ENCODE measurements at places on chromosomes 12 and 14. TPM values are rescaled to one million over a fixed set of nuclear protein-coding genes. Genes with fewer than 3 reads are reported as not detected.

- no peaks in the 10 kb centered on the region for H3K27me3 ChIP-seq
- no peak overlapping the region for H3K4me3 ChIP-seq
- no peaks in the 10 kb centered on the region for H3K36me3 ChIP-seq
- H3K4me1 ChIP-seq, result peaks cover 15% of the 10 kb centered on the region
- no peak for DNase-seq
These were observed 80.2 kb downstream of the PELI2 start for GRCh38 chr14:56198438-56198837.

The ZFHX2 gene
- 0.15 TPM for total RNA-seq

GRCh38 chr12:106342397-106343213, 14.9 kb upstream of the POLR3B start:
- no peaks in the 10 kb centered on the region for H3K4me1 ChIP-seq
- H3K27ac ChIP-seq, result no peak overlapping the region
- H3K4me3 ChIP-seq, result no peak overlapping the region
- DNase-seq, result no peak
- H3K36me3 ChIP-seq, result peaks cover 67% of the 10 kb centered on the region
- no peaks in the 10 kb centered on the region for H3K27me3 ChIP-seq

GRCh38 chr14:85538636-85539035, 8.7 kb downstream of the FLRT2 start:
- H3K27ac ChIP-seq, result no peak overlapping the region
- DNase-seq, result no peak
- H3K36me3 ChIP-seq, result no peaks in the 10 kb centered on the region
- H3K4me3 ChIP-seq, result no peak overlapping the region
- peaks cover 12% of the 10 kb centered on the region for H3K27me3 ChIP-seq

DNA sequence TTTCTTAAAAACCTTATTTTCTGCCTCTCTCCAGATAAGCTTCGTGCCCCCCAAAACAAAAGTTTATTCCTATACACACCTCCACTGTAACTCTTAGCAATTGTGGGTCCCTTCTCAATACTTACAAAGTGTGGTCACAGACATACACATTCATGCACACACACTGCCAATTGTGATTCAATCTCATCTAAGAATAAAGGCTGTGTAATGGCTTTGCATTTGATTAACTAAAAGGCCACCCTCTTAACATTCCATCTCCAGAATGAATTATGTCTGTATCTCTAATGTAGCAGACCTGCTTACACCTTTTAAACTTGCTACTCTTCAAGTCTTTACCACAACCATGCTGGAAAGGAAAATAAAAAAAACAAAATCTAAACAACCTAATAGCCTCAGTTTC, 49.5 kb downstream of the MYF5 start:
- no peak overlapping the region for H3K4me3 ChIP-seq
- DNase-seq, result no peak
- no peaks in the 10 kb centered on the region for H3K36me3 ChIP-seq
- no peaks in the 10 kb centered on the region for H3K27me3 ChIP-seq
- no peaks in the 10 kb centered on the region for H3K4me1 ChIP-seq

The IKZF4 gene
- 6.1 TPM for total RNA-seq

DNA sequence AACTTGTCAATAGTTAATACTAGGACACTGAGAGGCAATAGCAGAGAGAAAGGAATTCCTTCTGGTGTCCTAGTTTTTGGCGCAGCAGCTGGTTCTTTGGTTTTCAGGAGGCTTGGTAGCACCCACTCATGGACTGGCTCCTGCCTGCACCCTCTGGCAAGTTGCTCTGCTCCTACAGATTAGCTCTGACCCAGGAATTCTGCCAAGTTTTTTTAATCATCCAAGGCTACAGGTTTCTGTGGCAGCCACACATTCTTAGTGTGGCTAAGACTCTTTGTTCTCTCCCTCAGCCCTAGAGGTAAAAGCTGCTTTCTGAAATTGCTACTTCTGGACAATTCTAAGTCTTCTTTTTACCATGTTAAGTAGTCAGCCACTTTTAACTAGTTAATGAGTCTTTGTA, 72.0 kb upstream of the FKBP4 start:
- H3K27ac ChIP-seq, result no peak overlapping the region
- no peaks in the 10 kb centered on the region for H3K36me3 ChIP-seq
- no peaks in the 10 kb centered on the region for H3K27me3 ChIP-seq
- H3K4me1 ChIP-seq, result no peaks in the 10 kb centered on the region

DNA sequence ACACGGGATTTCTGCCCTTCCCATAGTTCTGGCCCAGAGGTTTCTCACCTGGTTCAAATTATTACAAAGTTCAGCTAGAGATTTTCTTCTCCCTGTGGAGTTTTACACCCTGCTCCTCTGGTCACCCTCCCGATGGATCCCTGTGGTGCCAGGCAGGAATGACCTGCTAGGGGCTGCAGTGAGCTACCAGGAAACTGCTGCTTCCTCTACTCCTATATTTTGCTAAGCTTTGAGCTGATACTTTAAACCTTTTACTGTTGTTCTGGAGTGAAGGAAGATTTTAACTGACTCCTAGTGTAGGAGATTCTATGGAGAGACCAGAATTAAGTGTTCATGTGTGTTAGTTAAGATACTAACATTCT, 30.4 kb upstream of the LRIG3 start:
- no peaks in the 10 kb centered on the region for H3K36me3 ChIP-seq
- no peak for DNase-seq
- H3K27ac ChIP-seq, result no peak overlapping the region
- H3K27me3 ChIP-seq, result peaks cover 2% of the 10 kb centered on the region
- H3K4me3 ChIP-seq, result no peak overlapping the region
- no peaks in the 10 kb centered on the region for H3K4me1 ChIP-seq

- no peak for DNase-seq
- H3K4me1 ChIP-seq, result no peaks in the 10 kb centered on the region
- H3K4me3 ChIP-seq, result no peak overlapping the region
- H3K27me3 ChIP-seq, result no peaks in the 10 kb centered on the region
- H3K36me3 ChIP-seq, result no peaks in the 10 kb centered on the region
- no peak overlapping the region for H3K27ac ChIP-seq
These were observed 57.7 kb downstream of the HMGA2 start for GRCh38 chr12:65881965-65882413.

- no peaks in the 10 kb centered on the region for H3K27me3 ChIP-seq
- no peaks in the 10 kb centered on the region for H3K4me1 ChIP-seq
- H3K4me3 ChIP-seq, result no peak overlapping the region
- no peaks in the 10 kb centered on the region for H3K36me3 ChIP-seq
- no peak overlapping the region for H3K27ac ChIP-seq
These were observed 72.6 kb downstream of the LRP6 start for GRCh38 chr12:12194206-12194605.

The PARPBP gene
- total RNA-seq, result 1.7 TPM

DNA sequence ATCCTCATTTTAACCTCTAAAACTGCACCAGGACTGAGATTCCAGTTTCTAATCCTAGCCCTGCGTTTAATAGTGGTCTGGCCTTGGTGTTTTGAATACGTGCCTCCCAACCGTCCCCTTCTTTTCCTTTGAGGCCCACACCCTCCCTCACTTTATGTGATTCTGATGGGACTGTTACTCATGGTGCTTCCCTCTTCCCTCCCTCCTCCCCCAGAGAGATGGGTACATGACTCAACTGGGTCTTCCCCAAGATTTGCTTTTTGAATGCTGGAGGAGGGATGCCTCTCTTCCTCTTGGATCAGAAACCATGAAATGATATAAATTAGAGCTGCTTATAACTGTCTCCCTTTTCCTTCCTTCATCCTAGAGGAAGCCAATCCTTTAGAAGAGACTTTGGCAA, 8.2 kb upstream of the PPP2R5E start:
- H3K4me1 ChIP-seq, result no peaks in the 10 kb centered on the region
- H3K36me3 ChIP-seq, result no peaks in the 10 kb centered on the region
- no peak for DNase-seq
- H3K27ac ChIP-seq, result no peak overlapping the region
- H3K27me3 ChIP-seq, result no peaks in the 10 kb centered on the region
- H3K4me3 ChIP-seq, result no peak overlapping the region

DNA sequence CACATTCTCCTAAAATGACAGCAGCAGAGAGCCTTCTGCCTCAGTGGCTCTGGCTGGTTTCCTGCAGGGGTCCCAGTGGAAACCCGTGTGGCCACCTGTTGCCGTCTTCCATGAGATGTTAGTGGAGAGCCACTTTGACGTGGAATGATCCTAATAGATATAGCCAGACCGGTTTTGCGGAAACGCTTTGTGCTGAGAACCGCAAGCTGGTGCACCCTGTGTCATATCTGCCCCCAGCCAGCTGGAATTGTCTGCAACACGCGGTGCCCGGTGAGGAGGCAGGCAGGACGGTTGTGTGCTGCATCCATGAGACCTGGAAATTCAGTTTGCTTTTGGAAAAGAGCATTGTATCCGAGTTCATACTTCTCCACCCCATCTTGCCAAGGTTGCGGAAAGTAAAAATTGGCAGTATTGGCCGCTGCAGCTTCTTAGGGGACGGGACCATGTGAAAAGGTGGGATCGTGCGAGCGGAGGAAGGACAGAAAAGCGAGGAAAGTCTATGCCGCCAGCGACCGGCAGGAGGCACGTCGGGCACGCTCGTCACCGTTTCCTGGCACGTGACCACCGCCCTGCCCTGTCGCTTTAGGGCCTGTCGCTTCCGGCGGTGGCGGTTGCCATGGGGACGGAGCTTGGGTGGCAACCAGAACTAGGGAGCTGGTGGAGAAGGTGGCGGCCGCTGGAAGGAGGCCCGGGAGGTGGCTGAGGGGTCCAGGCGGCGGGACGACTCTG, at the start of gene CFAP251:
TSS of gene CFAP251 (plus strand) at position 643 of the 729 bp plus-strand sequence. CDS start 2,714 bp downstream, outside the sequence.
- peaks cover 5% of the 10 kb centered on the region for H3K36me3 ChIP-seq
- H3K27me3 ChIP-seq, result no peaks in the 10 kb centered on the region
- H3K4me3 ChIP-seq, result peak within 1 kb of the TSS; percentile 1
- peaks cover 2% of the 10 kb centered on the region for H3K4me1 ChIP-seq
- peak; percentile 85 for DNase-seq

GRCh38 chr14:106094654-106095189, 568.3 kb downstream of the TMEM121 start:
- H3K4me3 ChIP-seq, result no peak overlapping the region
- H3K4me1 ChIP-seq, result no peaks in the 10 kb centered on the region
- H3K27ac ChIP-seq, result no peak overlapping the region
- H3K36me3 ChIP-seq, result no peaks in the 10 kb centered on the region

- no peak for DNase-seq
- no peak overlapping the region for H3K27ac ChIP-seq
- H3K4me1 ChIP-seq, result no peaks in the 10 kb centered on the region
- H3K4me3 ChIP-seq, result no peak overlapping the region
These were observed 150.8 kb upstream of the FSCB start for GRCh38 chr14:44657696-44658388.

DNA sequence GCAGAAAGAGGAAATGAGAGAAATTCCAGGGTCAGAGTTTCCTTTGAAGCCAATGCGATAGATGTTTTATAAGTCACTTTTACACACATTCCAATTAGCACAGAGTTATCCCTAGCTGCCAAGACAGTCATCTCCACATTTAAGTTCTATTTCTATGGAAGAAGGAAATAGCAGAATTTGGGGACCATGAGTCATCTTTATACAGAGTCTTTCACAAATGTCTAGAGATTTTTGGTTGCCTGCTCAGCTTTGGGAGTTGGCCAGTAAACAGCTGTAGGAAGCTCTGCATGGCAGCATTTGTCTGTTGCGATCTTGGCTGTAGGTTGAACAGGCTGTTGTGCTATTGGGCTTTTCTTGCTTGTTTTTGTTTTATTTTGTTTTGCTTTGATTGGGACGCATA, 884.3 kb downstream of the GALC start:
- H3K4me1 ChIP-seq, result no peaks in the 10 kb centered on the region
- no peak for DNase-seq
- H3K4me3 ChIP-seq, result no peak overlapping the region
- H3K36me3 ChIP-seq, result no peaks in the 10 kb centered on the region
- H3K27me3 ChIP-seq, result no peaks in the 10 kb centered on the region
- no peak overlapping the region for H3K27ac ChIP-seq

DNA sequence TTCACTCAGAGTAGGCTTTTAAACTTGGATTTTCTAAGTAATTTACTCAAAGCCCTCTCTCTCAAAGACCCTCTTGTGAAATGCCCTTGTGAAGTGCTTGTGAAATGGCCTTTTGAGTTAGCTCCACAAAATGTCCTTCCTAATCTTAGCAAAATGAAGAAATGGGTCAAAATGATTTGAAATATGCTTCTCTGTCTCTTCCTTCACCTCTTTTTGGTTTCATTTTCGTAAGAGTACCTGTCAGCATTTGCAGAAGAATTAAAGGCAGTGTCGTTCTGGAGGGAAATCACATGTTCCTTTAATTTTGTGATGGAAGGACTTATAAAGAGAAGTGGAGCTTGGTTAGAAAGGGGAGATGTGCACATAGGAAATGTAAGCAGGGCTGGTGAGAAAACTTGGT, 93.7 kb downstream of the HMGA2 start:
- no peaks in the 10 kb centered on the region for H3K36me3 ChIP-seq
- H3K27me3 ChIP-seq, result no peaks in the 10 kb centered on the region
- no peak overlapping the region for H3K27ac ChIP-seq
- H3K4me3 ChIP-seq, result peak overlapping the region; percentile 4

DNA sequence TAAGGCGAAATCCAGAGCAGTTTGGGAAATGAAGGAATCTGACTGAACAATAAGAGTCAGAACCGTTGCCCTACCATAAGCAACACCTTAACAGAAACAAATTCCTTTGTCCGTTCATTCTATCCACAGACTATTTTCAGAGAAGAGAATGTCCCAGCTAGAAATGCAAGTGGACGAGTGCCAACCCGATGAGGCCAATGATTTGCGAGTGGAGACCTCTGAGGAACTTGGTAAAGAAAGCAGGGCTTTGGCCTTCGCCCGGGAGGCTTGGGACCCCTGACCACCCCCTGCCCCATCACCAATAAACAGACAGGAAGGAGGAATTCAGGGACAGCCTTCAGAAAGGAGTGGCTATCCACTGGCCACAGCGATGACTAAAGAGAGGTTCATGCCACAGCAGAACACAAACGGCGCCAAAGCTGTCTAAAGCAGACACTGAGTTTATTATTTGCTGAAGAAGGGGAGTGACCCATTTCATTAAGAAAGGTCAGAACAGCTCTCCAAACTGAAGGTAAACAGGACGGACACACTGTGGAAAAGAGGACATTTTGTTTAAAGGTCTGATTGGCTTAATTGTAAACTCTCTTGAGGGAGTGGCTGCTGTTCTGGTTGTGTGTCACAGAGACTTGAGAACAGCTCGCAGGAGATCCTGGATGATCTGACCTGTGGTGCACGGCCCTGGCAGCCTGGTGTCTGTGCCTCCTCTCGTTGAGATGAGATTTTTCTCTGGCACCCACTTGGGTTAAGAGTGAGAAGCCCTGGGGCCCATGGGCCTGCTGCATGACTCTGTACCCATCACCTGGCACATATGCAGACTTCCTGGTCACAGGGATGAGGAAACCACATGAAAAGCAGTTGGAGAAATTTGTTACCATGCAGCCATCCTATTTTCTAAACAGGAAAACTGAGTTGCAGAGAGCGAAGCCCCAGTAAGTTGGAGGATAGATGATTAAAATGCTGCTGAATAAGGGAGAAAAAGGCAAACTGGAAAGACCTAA, 142.0 kb upstream of the PZP start:
- no peak for DNase-seq
- no peaks in the 10 kb centered on the region for H3K36me3 ChIP-seq
- H3K4me1 ChIP-seq, result peaks cover 13% of the 10 kb centered on the region
- H3K4me3 ChIP-seq, result no peak overlapping the region
- H3K27me3 ChIP-seq, result no peaks in the 10 kb centered on the region
- no peak overlapping the region for H3K27ac ChIP-seq

- no peaks in the 10 kb centered on the region for H3K27me3 ChIP-seq
- H3K4me1 ChIP-seq, result no peaks in the 10 kb centered on the region
- no peak overlapping the region for H3K4me3 ChIP-seq
- H3K36me3 ChIP-seq, result no peaks in the 10 kb centered on the region
- no peak overlapping the region for H3K27ac ChIP-seq
These were observed 174.2 kb downstream of the SSPN start for GRCh38 chr12:26369588-26369987.

GRCh38 chr14:97975962-97976361, 1178.8 kb downstream of the VRK1 start:
- DNase-seq, result no peak
- H3K27me3 ChIP-seq, result no peaks in the 10 kb centered on the region
- peak overlapping the region; percentile 88 for H3K27ac ChIP-seq

The CLEC14A gene
- not detected for total RNA-seq

GRCh38 chr12:3492793-3493042, 1.7 kb downstream of the PRMT8 start:
- H3K27ac ChIP-seq, result no peak overlapping the region
- DNase-seq, result no peak

The AP1G2 gene
- total RNA-seq, result 326 TPM
